ENCODE measurements at places on chromosomes 16 and 17.

GRCh38 chr16:21646721-21647561 lies 5.5 kb downstream of the IGSF6 start:
- DNase-seq: no peak

DNA sequence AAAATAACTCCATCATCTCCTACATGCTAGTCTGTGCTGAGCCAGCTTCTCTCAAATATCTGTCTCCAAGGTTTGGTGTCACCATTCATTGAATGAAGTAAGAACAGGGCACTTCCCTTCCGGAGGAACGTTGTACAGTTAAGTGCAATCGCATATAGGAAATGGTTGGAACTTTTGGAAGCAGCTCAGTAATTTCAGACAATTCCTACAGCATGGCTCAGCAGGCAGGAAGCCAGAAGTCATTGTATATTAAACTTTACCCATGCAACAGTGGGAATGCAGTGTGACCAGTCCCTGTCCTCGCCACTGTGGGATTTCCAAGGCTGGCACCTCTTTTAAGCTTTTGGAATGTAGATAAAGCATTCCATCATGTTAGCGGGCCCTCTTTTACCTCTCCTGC lies 51.1 kb upstream of the MYH2 start:
- peak; percentile 74 for DNase-seq

- no peak for DNase-seq
Measured at GRCh38 chr16:86846136-86846535, 267.8 kb downstream of the FOXL1 start.

GRCh38 chr16:30949650-30950515 lies 1.0 kb downstream of the ORAI3 start:
- peak; percentile 90 for DNase-seq

DNA sequence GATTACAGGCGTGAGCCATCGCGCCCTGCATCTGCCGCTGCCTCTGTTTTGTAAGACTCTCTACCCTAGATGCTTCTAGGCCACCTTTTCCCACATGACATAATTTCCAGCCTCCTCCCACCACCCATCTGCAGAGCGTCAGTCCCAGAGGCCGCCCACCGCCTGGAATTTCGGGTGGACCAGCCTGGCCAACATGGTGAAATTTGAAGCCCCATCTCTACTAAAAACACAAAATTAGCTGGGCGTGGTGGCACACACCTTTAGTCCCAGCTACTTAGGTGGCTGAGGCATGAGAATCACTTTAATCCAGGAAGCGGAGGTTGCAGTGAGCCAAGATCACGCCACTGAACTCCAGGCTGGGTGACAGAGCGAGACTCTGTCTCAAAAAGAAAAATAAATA lies 5.1 kb upstream of the CIBAR2 start:
- no peak for DNase-seq

GRCh38 chr17:73498176-73498575 lies 146.1 kb downstream of the SDK2 start:
- no peak for DNase-seq

DNA sequence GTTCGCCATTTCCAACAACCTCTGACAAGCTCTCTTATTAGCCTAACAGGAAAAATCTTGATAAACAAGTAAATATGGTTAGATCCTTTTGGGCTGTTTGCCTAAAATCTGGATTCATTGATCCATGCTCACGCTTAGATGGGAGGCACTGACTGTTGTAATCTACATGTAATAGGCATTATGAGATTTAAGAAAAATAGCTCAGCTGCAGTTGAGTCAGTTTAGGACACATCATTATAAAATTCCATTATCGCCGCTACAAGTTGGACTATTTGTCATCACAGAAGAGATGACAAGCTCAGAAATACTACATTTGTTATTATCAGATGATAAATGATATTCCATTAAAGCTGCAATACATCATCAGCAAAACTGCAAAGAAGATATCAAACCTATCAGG lies 524.0 kb downstream of the TOX3 start:
- DNase-seq: no peak

DNA sequence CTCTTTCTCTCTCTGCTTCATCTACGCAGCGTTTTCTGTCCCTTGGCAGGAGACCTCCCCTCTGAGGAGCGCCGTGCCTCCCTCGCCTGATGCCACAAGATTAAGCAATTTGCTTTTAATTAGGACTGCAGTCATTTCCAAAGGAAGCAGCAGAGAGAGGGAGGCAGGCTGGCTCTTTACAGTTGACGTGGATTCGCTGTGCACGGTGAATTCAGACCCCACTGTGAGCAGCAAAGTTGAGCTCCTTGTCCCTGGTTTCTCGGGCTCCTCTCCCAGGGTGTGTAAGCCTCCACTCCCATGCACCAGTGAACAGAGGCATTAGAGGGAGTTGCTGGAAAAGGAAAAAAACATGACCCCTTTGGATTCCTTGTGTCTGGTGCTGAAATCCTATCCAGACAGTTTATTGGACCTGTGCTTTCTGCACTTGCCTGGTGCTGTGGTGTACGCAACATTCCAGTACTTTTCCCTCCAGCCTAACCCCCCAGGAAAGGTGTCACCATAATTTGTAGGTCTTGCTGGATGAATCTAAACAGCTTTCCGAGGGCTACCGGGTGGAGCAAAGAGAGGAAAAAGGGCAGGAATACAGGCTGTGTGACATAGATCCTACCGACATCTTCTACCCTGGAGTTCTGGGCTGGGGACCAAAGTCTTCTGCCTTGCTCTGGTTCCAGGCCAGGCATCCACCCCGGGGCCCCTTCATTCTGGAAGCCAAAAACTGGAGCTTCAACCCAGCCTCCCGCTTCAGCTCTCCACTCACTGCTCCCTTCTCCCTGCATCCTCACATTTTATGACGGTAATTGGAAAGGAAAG lies 171.0 kb downstream of the MAF start:
- no peak for DNase-seq

DNA sequence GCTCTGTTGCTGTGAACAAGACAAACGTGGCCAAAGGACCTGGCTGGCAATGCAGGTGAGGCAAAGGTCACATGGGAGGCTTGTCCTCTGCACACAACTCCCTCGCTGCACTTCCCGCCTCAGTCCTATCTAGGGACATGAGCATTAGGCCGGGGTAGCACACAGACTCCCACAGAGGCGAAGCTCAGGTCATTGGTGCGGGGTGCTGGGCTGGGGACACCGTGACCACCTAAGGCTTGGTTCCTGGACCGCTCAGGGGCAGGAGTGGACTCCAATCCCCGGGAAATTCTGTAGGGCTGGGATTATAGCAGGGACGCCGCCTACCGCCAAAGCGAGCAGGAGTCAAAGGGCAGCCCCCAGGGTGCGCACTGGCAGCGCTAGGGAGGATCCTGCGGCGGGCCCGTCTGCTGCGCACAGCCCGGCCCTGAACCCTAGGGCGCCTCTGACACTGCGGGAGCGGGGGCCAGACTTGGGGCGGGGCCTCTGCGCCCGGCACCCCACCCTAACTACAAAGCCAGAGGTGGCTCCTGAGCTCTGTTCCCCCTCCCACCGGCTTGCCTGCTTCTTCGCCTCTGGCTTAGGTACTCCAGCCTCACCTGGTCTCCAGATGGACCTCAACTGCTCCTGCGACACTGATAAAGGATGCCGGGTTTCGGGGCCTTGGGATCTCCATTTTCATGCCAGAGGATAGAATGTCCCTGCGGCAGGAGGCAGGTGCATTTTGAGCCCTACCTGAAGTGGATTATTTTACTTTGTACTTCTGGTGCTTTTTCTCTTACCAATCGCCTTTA lies 3.9 kb upstream of the MT1B start:
- DNase-seq: no peak

DNA sequence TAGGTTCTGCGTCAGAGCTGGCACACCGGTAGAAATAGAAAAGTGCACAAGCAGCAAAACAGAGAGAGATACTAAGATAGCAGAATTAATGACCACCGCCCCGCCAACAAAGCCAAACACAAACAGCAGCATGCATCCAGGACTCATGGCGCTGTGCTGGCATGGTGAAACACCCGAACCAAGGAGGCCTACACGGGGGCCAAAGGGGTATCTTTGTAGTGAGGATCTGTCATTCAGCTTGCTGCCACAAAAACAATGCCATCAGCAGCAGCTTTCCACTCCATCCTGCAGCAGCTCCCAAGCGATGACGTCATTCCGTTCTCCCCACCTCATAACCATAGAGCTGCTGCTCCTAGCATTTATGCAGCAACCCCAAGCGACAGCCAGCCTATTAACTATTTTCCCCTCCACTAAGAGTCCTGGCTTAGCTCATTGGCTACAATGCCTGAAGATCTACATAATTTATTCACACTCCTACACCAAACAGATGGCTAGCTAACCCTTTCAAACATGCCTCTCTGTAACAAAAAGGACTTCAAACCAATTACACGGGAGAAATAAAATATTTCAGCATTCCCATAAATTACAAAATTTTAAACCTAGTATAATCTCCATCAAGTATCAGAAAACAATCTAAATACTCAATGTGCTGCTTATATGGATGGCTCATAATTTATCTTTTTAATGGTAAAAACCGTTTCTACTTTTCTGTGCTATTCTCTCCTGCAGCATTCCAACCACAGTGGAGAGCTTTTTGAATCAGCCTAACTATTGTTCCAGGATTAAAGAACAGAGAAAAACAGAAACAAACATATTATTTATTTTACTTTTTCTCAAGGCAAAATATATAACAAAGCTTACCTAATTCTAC lies 73.9 kb downstream of the SPAG9 start:
- peak; percentile 81 for DNase-seq

GRCh38 chr17:49748791-49749190 lies 15.1 kb downstream of the FAM117A start:
- DNase-seq: no peak

DNA sequence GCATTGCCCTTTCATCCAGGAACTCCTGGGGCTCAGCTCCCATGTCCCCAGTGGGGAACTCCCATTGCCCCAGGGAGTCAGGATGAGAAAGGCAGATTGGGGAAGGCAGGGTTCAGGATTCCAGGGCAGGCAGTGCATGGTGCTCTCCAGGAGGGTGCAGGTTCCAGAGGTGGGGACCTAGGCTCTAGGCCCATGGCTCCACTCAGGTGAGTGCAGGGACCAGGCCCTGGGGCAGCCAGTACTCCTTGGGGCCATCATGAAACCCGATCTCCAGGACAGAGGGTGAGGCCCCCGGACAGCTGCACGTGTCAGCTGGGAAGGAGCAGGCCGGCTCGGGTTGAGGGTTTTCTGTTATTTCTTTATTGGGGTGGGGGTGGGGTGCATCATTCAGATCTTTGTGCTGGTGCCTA lies 1.3 kb upstream of the MTSS2 start:
- no peak for DNase-seq

- peak; percentile 83 for DNase-seq
Measured at GRCh38 chr17:43368740-43369506, 29.9 kb upstream of the ARL4D start.

DNA sequence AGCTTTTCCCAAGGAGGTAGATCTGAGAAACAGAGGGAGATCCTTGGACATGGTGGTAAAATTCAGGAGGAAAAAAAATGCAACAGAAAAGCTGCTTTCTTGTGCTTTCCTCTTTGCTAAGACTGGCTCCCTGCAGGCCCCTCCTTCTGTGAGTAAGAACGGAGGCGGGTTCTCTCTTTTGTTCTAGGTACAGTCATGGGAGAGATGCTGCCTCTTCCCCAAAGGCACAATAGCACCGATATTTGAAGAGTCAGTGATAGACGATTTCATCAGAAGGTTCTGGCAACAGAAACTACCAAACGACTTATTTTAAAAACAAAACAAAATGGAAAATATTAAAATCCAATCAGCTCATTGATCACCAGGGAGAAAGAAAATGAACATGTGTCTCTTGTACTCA lies 32.6 kb upstream of the KIFC3 start:
- peak; percentile 80 for DNase-seq

- no peak for DNase-seq
Measured at GRCh38 chr17:37750768-37751475, 6.1 kb upstream of the HNF1B start.

GRCh38 chr16:81608523-81609209 lies 164.1 kb downstream of the CMIP start:
- DNase-seq: peak; percentile 90

DNA sequence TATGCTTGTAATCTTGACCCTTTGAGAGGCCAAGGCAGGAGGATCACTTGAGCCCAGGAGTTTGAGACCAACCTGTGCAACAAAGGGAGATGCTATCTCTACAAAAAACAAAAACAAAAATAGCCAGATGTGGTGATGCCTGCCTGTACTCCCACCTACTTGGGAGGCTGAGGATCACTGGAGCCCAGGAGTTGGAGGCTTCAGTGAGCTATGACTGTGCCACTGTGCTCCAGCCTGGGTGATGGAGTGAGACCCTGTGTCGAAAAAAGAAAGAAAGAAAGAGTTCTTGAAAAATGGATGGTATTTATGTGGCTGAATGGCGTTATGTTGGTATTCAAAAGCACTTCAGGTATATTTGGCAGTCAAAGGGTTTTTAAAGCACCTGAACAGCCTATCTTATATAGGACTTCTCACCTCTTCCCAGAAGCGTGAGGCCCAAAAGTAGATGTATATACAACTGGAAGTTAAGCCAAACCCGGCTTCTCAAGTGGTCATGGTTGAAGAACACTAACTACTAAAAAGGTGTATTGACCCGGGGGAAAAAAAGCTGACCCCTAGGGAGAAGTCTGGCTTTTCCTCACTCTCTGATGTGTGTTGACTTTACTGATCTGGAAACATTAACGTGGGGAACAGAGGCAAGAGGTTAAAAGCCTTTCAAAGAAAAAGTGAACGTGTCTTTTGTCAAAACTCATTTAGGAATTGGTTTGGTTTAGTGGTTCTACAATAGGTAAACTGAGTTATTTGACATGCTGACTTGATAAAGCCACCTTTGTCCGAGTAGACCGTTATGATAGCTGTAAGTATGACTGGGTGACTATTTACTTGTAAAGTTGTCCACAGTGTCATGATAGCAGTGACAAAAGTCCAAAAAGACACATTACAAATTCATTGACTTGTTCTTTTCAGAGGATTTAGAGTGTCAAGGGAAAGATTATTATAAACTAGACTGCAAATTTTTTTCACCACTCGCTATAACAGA lies 183.4 kb downstream of the IRX3 start:
- no peak for DNase-seq

DNA sequence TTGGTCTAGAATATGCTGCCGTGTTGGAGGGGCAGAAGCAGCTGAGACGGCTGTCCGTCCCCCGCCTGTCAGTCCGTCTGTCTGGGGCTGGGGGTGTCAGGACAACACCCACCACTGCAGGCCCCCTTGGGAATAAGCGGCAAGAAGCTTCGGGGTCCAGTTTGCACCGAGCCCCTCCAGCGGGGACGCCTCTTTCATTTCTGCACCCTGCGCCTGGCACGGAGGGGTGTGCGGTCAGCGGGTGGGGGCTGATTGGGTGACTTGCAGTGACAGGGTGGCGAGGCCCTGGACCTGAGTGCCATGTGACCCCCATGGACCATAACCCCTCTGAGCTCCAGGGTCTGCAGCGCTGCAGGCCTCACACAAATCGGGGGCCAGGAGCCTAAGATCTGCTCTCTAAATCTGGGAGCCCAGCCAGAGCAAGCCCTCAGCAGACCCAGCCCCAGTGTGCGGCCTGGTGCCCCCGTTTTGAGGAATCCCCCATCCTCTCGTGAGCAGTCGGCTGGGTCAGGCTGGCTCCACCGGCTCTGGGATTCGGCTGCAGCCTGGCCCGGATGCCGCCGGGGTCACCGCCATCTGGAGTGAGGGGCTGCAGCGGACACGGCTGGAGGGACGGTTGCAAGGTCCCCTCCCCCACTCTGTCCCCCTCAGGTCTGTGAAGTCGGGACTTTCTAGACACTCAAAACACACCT lies 8.3 kb downstream of the CBFA2T3 start:
- DNase-seq: no peak

GRCh38 chr17:80367503-80367902 lies 47.5 kb upstream of the ENDOV start:
- DNase-seq: no peak

Data from cardiac fibroblast (primary cell).